ENCODE measurements at places on chromosomes 7 and 10. TPM values are rescaled to one million over a fixed set of nuclear protein-coding genes. Genes with fewer than 3 reads are reported as not detected.

DNA sequence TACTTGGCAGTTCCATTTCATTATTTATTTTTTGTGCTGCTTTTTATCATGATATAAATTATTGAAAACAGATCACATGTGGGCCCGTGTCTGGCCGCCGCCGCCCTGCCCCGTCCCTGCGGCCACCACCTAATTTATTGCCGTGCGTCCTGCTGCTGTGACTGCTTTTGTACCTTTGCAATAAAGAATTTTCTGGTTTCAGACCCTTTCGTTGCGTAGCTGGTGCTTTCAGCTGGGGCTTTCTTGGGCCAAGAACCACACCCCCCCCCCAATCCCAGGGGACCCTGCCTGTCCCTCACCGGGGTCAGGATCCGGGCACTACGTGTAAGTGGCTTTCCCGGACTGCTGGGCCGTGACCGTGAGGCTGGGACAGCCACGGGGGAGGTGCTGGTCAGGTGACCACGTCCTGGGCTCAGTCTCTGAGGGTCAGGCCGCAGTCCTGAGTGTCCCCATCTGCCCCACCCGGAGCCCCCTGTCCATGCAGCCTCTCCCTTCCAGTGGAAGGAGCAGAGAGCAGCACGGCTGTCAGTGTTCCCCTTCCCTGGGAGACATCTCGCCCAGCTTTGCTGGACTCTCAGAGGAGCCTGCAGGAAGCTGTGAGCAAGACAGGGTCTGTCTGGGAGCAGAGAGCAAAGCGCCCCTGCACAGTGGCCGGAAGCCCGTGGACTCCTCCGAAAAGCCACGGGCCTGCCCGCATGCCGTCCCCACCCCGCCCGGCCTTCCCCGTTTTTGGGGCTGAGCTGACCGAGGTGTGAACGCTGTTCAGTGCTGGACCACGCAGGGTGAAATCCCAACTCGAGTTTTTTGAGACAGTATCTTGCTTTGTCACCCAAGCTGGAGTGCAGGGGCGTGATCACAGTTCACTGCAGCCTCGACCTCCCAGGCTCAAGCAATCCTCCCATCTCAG, 12.6 kb downstream of the MAFK start:
- no peak for DNase-seq

DNA sequence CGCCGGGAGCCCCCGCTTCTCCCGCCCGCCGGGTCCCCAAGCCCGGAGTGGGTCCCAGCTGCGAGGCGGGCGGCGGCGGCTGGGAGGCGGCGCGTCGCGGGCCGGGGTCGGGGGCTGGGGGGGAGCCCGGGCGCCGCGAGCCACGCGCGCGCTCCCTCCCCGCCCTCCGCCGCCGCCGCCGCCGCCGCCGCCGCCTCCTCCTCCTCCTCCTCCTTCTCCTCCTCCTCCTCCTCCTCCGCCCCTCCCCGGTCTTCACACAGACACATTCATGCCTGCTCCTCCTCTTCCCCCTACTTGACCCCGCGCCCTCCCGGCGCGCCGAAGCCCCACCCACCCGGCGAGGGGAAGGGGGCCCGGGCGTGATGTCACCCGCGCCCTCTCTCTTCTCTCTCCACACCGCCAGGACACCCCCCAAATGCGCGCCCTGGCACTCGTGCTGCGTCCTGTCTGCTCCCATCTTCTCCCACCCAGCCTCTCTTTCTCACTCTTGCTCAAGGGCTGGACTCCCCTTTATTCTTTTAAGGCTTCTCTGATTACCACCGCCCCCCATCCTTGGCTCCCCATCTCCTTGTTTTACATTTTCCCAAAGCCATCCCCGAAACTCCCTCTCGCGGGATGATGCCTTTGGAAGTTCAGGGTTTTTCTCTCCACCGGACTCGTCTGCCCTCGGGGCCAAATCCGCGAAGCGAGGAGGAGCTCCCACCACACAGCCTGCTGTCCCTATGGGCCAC, 967 bp upstream of the GLI3 start:
- DNase-seq = peak; percentile 46

GRCh38 chr7:119640326-119640725, 632.6 kb upstream of the KCND2 start:
- no peak for DNase-seq

DNA sequence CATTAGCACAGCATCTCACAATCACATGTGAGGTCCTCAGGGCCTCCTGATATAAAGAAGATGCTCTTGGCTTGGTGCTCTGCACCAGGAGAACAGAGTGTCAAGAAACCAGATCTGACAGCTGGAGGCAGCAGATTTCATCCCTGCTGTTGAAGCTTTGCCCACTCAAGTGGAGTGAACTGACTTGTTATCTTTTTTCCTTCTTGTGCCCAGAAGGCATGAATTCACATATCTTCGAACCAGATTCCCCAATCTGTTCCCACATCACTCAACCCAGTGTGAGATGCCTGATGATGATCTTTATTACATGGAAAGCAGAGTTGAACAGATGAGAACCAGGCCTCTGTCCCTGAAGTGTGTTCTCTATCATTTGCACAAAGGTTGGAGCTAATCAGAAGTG, 521.0 kb downstream of the SORCS1 start:
- DNase-seq = no peak

DNA sequence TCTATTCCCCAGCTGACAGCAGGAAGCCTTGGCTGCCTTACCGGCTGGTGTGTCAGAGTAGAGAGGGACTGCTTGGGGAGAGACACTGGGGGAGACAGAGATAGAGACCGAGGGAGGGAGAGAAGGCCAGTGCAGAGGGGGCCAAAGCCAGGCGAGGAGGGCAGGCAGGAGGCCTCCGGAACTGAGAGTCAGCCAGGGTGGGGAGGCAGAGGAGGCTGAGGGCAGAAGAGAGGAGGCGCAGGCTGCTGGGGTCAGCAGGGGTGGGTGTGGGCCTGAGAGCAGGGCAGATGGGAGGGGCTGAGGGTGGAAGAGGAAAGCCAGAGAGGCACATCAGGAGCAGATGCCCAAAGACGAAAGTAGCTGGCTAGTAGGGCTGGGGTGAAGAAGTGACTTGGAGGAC, 57.2 kb upstream of the PAX2 start:
- no peak for DNase-seq

DNA sequence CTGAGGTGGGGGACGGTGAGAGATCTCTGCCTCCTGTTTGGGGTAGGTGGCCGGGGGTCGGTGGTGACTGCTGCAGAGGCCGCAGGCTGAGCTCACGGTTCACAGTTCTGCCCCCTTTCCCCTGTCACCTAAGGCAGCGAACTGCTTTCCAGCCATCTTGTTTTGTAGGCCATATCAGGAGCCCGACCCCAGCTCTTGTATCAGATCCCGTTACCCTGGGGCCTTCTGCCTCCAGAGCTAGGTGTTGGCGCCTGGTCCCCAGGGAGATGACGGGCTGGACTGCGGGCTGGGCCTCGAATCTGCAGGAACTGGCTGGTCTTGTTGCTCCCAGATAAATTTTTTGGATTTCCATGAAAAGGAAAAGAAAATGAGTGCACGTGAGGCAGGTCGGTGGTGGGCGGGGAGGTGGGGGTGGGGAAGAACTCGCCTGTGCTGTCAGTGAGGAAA, 183.0 kb downstream of the DNAJB6 start:
- no peak for DNase-seq

DNA sequence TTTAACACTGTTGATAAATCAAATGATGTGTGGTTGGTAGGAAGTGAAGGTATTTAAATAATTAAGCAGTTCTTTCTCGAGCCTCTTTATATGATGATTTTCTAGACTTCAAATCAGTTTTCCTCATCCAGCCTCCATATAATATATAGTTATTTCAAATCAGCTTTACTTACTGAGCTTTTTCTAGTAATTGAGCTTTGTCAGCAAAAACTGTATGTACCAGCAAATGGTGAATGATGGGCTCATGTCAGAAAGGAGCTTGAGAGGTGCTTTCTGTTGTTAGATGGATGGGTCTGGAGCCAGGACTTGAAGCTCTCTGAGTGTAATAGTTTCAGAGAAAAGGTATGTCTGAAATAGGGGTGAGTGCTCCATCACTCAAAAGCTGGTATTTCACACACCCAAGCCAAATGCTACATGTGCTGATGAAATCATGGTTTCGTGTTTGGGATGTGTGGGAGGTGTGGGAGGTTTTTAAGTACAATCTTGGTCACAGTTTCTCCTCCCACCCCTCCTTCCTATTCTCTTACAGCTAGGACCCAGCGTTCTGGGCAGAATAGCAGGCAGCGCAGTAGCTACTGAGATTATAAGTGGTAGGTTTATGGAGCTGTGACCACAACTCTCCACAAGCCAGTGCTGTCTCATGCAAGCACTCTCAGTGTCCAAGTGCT, 55.8 kb downstream of the LRMDA start:
- no peak for DNase-seq

DNA sequence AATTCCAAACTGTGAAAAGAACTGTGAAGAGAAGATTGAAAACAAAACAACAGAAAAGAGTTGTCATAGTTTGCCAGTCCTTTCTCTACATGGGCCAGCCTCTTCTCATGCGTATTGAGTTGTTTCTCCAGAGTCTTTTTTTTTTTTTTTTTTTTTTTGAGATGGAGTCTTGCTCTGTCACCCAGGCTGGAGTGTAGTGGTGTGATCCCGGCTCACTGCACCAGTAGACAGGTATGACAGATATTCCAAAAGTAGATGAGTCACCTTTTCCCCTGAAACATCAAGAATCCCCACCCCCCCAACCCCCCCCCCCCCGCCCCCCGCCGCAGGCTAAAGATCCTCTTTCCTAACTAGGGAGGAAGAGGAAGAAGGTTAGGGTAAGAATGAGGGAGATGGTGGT, 15.6 kb upstream of the KMT2C start:
- DNase-seq = no peak

GRCh38 chr10:132752378-132752777, 33.6 kb downstream of the NKX6-2 start:
- no peak for DNase-seq

DNA sequence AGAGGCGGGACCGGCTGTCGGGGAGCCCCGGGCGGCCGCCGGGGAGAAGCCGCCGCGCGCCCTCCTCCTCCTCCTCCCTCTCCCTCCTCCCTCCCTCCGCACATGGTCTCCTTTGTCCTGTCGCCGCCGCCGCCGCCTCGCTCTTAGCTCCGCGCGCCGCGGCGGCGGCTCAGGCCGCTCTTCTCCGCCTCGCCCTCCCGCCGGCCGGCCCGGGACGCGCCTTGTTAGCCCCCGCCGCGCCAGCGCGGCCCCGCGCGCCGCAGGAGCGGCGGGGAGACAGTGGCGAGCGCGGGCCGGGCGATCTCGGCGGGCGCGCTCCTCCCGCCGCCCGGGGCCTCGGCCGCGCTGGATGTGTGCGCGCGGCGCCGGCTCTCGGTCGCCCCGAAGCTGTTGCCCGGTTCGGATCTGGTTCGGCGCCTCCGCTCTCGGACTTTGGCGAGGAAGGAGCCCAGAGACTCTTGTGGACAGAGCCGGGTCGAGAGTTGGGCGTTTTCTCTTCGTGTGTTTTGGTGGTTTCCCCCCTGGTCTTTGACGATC, 437.4 kb upstream of the GALNT17 start:
- peak; percentile 49 for DNase-seq

DNA sequence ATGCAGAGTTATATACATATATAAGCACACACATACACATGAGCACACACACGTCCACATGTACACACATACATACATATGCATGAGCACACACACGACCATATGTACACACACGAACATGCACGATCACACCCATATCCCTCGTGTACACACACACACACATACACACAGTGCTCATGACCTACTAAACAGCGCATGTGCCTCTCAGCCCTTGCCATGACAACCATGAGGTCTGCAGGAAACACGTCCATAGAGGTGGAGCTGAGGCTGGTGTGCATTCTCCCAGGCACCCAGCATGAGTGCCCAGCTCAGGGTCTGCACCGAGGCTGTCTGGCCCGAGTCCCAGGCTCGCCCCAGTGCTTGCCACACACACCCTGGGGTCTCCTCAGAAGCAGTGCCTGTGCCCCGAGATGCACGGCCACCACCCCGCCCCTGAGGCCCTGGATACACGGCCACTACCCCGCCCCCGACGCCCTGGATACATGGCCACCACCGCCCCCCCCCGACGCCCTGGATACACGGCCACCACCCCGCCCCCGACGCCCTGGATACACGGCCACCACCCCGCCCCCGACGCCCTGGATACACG, 529.6 kb downstream of the DNAJB6 start:
- DNase-seq = no peak

DNA sequence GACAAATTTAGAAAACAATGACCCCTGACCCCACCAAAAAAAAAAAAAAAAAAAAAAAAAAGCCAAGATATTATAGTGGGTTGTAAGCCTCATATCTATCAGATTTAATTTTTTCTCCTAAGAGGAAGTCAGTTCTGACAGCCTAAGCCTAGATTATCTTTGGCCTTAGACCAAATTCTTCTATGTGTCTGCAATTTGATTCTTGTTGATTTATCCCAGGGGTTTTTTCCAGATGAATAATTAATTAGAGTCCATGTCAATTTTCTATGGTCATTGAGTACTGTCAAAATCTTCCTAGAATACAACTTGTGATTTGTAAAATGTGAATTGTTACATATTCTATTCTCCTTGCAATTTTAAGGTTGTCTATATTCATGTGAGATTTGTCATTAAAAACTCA, 151.6 kb upstream of the CACNA2D1 start:
- DNase-seq = no peak

- no peak for DNase-seq
These were observed 71.8 kb downstream of the OSBPL3 start for GRCh38 chr7:24908166-24908565.

GRCh38 chr7:9148687-9149086, 715.3 kb downstream of the NXPH1 start:
- DNase-seq = no peak

DNA sequence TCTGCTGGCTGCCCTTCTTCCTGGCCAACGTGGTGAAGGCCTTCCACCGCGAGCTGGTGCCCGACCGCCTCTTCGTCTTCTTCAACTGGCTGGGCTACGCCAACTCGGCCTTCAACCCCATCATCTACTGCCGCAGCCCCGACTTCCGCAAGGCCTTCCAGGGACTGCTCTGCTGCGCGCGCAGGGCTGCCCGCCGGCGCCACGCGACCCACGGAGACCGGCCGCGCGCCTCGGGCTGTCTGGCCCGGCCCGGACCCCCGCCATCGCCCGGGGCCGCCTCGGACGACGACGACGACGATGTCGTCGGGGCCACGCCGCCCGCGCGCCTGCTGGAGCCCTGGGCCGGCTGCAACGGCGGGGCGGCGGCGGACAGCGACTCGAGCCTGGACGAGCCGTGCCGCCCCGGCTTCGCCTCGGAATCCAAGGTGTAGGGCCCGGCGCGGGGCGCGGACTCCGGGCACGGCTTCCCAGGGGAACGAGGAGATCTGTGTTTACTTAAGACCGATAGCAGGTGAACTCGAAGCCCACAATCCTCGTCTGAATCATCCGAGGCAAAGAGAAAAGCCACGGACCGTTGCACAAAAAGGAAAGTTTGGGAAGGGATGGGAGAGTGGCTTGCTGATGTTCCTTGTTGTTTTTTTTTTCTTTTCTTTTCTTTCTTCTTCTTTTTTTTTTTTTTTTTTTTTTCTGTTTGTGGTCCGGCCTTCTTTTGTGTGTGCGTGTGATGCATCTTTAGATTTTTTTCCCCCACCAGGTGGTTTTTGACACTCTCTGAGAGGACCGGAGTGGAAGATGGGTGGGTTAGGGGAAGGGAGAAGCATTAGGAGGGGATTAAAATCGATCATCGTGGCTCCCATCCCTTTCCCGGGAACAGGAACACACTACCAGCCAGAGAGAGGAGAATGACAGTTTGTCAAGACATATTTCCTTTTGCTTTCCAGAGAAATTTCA, 1.7 kb downstream of the ADRB1 start:
- DNase-seq = no peak

The ADRA2A gene
- total RNA-seq = 0.34 TPM

The EPO gene
- total RNA-seq = not detected

The SPDYE5 gene
- total RNA-seq = not detected

The GARIN1A gene
- total RNA-seq = 0.63 TPM

The CASP7 gene
- 25.8 TPM for total RNA-seq

The ADO gene
- total RNA-seq = 45.6 TPM

The ATRNL1 gene
- total RNA-seq = 13.0 TPM

The TNS3 gene
- 556 TPM for total RNA-seq

The PAPOLB gene
- total RNA-seq = 0.13 TPM

The ZNF775 gene
- total RNA-seq = 12.1 TPM

The UPK3B gene
- not detected for total RNA-seq

All from LHCN-M2 (cell line).